ENCODE measurements at places on chromosomes 13 and 19.

GRCh38 chr19:51084505-51084904 lies 1.8 kb upstream of the KLK14 start:
- DNase-seq, result no peak

GRCh38 chr19:7699417-7700401 lies 2.2 kb downstream of the FCER2 start:
- DNase-seq, result no peak

DNA sequence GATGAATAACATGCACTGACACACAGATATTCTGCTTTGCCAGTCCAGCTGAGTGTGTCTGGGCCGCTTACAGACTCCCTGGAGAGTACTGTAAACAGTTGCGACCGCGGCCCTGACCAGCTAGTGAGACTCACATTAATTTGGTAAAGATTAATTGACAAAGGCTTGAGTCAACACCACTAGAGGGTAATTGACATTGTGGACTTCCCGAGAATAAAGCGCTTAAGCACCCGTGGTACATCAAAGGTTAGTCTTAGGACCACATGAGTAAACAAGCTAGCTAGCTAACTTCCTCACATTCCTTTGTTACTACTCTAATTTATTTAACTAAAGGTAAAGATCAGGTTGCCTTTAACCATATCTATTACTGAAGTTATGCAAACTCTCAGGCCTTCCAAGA lies 624.4 kb upstream of the ARGLU1 start:
- no peak for DNase-seq

DNA sequence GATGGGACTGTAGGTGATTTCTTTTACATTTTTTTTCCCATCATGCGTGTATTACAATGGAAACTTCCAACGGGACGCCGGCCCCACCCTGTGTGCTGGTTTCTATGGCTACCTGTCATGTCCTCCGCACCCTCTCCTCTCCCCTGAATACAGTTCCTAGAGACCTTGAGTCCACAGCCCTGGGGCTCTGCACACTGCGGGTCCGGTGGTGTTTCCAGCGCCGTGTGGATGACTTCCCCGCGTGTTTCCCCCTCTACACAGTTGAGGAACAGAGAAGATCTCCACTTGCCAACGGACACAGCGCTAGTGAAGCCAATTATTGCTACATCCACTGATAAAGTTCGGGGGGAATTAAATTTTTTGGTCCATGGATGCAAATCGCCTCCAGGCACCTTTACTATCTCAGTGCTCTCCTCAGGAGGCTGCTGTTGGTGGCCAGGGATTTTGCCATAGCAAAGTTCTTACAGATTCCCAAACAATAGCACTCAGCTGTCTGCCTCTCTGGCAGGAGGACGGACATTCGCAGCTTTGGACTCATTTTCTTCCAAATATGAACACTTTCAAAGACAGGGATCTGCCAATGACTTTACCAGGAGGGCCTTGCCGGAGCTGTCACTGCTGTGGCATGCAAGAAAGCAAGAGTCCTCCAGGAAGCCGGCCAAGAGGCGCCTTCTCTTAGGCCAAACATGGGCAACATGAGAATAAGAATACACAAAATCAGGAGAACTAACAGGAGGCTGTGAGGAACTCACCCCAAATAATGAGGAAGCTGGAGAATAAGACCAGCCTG lies 39.3 kb upstream of the GAS6 start:
- DNase-seq, result no peak

DNA sequence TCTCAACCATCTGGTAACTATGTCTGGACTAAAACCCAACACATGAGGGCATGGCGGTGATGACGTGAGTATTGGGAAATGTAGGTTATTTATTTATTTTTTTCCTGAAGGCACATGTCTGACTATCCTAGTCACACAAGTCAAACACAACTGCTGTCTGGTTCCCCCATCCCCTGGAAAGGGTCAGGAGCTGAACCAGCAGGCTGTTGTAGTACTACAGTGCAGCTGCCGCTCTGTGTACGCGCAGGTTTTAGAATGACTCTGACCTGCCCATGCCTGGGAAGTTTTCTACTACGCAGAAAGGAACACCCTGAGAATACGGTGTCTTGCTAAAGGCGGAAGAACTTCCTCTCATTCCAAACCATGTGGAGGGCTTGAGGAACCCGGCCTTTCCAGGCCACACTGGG lies 1.2 kb downstream of the SLC7A1 start:
- DNase-seq, result no peak

GRCh38 chr19:38049105-38049649 lies 142.2 kb downstream of the SIPA1L3 start:
- no peak for DNase-seq

DNA sequence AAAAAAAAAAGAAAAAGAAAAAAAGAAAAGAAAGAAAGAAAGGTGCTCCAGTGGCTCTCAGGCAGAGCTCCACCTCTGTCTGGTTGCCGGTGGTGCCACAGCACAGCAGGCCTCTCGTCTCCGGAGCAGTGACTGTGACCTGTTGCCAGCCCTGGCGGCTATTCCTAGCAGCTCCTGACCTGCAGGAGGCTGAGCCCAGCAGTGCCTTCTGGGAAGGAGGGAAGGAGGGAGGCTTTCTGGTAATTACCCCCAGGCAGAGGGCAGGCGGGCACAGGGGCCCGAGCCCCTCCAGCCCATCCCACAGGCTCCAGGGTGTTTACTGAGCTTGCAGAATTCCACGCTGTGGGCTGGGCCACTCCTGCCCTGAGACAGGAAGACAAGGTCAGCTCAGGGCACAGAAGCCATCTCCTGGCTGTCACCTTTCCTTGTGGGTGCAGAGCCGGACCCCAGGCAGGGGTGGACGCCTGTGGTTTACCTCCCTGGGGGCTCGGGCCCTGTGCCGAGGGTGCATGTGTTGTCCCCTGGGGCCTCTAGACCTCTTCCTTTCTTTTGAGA lies 77.9 kb downstream of the GNG7 start:
- no peak for DNase-seq

DNA sequence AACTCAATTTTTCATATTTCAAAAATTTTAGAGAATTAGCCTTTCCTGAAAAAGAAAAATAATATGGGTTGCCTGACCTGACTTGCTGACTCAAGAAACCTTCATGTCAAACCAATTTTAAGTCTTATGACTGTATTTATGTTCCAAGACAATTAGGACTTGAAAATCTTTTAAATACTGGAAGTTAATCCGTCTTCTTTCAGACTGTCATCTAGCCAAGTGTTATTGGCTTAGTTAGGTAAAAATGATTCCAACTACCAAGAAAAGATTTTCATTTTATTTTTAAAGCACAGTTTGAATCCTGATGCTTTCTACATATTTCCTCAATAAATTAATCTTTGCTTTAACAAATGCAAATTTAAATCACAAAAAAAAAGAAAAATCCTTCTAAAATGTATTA lies 337.6 kb downstream of the SLITRK6 start:
- DNase-seq, result no peak

DNA sequence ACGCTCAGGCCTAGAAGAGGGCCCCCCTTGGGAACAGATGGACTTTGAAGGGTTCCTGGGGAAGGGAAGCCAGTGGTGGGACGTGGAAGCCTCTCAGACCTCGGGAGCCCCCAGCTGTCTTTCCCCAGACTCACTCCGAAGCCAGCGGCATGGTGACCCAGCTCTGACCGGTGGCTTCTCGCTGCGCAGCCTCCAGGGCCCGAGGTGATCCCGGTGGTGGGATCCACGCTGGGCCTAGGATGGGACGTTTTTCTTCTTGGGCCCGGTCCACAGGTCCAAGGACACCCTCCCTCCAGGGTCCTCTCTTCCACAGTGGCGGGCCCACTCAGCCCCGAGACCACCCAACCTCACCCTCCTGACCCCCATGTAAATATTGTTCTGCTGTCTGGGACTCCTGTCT lies 24.6 kb downstream of the HPN start:
- DNase-seq, result no peak

- no peak for DNase-seq
Measured at GRCh38 chr13:28755546-28755870, 36.7 kb upstream of the SLC46A3 start.

DNA sequence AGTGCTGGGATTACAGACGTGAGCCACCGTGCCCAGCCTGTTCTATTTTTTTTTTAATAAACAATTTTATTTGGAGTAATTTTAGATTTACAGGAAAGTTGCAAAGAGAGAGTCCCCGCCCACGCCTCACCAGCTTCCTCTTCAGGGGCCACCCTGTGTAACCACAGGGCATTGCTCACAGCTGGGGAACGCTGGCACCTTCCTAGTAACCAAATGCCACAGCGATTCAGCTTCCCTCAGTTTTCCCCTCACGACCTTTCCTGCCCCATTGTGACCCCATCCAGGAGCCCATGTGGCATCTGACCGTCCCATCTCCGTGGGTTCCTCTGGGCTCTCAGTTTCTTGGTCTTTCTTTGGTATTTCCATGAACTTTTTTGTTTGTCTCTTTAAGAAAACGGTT lies 83.9 kb downstream of the GNG7 start:
- no peak for DNase-seq

DNA sequence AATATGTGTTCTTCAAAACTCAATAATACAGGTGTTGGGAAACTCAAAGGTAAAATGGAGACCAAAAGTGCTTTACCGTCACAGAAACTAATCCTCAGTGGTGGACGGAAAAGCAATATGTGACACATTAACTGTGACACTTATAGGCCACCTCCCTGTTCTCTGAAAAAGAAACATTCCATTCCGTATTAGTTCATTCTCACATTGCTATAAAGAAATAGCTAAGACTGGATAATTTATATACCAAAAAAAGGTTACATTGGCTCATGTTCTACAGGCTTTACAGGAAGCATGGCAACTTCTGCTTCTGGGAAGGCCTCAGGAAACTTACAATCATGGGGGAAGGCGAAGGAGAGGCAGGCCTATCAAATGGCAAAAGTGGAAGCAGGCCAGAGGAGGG lies 435.3 kb upstream of the HTR2A start:
- DNase-seq, result no peak

DNA sequence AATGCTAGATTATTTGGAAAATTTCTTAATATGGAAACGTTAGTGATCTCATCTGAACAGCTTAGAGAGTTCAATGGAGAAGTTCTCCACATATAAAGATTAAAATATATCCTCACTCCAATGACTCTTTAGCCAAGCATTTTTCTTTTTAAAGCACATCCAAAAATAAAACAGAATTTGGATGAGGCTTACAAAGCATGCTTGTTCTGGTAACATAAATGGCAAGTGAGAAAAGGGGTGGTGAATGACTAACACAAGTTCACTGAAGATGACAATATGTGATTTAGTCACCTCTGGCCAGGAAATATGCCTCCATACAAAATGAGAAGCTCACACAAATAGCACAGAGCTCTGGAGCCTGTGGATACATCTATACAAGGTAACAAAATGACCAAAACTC lies 253.0 kb downstream of the PCDH20 start:
- DNase-seq, result no peak

DNA sequence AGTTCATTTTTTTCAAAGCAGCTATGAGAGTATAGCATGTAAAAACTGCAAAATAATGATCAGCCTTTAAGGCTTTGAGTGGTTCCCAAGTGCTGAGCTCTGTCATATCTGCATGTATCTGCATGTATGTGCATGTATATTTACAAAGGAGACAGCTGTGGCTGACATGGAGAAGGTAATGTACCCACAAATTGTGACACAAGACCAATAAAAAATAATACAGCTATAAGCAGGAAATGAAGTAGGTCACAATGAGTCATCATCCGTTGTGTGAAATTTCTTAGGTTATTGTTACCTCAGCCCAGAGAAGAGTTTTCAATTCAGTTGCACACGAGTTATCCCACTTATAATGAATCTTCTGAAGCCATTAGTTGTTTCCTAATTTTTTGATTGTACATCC lies 60.9 kb upstream of the MED4 start:
- DNase-seq, result no peak

- DNase-seq, result no peak
Measured at GRCh38 chr13:28220166-28220565, 81.8 kb downstream of the PAN3 start.

DNA sequence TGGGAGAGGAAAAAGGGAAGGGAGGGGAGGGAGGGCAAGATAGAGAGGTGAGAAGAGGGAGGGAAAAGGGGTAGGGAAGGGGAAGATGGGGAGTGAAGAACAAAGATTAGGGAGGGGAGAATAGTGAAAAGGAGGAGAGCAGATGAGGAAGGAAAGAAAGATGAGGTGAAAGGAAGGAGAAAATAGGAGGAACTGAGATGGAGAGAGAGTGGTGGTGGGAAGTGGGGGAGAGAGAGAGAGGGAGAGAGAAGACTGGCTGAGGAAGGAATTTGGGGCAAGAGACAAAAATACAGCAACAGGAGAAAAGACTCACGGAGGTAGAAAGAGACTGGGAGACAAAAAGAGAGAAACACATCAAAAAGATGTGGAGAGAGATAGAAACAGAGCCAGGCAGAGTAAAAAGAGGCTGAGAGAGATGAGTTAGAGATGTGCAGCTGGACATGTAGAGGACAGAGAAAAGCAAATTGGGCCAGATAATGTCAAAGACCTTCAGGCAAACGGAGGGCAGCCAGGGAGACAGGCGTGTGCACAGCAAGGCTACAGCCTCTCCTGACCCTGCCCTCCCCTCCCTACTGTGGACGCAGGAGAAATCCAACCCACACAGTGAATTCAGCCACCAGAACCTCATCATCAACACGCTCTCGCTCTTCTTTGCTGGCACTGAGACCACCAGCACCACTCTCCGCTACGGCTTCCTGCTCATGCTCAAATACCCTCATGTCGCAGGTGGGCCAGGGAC lies 49.4 kb upstream of the CYP2B6 start:
- no peak for DNase-seq

GRCh38 chr13:110263888-110264287 lies 43.1 kb downstream of the COL4A1 start:
- no peak for DNase-seq

GRCh38 chr13:48093588-48093987 lies 1.3 kb downstream of the MED4 start:
- DNase-seq, result no peak

- DNase-seq, result no peak
Measured at GRCh38 chr19:46179076-46179759, 31.2 kb downstream of the IGFL2 start.

- no peak for DNase-seq
Measured at GRCh38 chr19:47494211-47494547, 10.2 kb upstream of the KPTN start.

DNA sequence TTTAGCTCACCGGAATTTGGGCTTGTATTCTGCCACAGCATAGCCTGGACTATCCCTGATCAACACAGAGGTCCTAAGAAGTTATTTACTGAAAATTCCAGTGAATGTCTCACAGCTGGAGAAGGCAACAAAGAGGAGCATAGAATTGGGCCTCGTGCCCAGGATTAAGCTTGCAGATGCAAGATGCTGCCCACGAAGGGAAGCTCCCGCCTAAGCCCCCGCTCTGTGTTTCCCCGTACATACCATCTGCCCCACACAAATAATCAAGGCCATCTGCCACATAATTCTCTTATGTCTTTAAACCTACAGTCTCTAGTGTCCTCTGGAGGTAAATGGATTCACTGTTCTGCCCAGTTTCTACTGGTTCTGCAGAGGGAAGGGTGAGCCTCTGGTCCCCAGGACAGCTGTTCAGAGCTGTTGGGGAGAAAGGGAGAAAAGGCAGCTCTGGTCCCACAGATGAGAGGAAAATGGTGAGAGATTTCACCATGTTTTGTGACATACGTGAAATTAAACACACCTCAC lies 7.4 kb upstream of the TPP2 start:
- no peak for DNase-seq

Data from head of caudate nucleus (tissue), 42 donors.